Coronary artery (tissue), 2 donors: ENCODE measurements at places on chromosomes 5 and 9.

GRCh38 chr5:121497176-121497575 is 354.5 kb upstream of the FTMT start:
- no peak for DNase-seq

GRCh38 chr5:112625689-112626438 is 111.8 kb upstream of the APC start:
- DNase-seq = no peak

DNA sequence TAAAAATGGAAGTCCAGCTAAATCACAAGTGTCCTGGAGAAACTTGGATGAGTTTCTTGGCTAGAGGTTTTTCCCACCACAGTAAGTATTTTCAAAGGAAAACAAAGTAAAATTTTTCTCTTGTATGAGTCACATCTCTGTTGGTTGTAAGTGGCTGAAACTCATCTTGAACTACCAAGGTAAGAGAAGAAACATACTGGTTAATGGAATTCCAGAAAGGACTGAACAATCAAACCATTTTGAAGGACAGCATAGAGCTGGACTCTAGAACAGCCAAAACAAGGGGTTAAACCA is 102.8 kb upstream of the CDKN2B start:
- DNase-seq = no peak

DNA sequence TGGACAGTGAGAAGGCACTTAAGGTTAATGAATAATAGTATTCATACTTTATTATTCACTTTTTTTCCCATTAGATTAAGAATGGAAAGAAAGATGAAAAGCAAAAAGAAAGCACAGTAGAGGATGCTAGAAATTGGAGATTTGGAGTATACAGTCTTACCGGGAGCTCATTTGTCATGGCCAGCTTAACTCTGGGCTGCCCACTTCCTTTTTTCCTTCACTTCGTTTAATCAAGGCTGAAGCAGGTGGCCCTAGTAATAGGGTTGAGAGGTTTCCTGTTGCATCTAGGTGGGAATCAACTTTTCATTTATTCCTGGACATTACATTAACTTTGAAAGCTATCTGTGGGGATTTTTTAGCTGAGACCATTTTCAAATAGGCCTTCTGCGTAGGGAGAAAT is 57.0 kb upstream of the MEGF10 start:
- DNase-seq = no peak

DNA sequence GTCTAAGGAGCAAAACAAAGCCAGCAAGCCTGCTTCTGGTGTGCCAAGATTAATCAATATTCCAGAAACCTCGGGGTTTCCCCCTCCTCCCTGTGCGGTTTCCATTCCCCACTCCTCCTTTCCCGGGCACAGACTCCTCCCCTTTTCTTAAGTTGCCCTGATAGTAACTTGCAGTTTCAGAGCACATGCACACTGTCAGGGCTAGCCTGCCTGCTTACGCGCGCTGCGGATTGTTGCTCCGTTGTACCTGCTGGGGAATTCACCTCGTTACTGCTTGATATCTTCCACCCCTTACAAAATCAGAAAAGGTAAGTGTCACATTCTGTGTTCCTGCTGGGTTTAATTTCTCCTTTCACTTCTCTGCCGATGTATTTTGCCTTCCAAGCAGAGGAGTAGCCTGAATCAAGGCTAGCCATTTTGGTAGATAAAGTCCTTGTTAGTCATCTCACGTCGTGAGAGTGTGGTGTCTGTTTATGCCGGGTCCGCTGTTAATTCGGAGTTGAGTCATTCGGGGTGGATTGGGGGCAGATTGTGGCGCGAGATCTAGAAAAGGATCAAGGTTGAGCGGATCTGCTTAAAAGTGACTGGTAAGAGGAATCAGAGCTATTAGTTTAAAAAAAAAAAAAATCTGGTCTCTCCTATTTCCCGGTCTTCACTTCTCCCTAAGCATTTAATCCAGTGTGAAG is at the start of gene SLC1A3:
Gene SLC1A3 (plus strand): TSS at position 179 of the 686 bp plus-strand sequence. CDS start 1,818 bp downstream, outside the sequence.
- DNase-seq = no peak

DNA sequence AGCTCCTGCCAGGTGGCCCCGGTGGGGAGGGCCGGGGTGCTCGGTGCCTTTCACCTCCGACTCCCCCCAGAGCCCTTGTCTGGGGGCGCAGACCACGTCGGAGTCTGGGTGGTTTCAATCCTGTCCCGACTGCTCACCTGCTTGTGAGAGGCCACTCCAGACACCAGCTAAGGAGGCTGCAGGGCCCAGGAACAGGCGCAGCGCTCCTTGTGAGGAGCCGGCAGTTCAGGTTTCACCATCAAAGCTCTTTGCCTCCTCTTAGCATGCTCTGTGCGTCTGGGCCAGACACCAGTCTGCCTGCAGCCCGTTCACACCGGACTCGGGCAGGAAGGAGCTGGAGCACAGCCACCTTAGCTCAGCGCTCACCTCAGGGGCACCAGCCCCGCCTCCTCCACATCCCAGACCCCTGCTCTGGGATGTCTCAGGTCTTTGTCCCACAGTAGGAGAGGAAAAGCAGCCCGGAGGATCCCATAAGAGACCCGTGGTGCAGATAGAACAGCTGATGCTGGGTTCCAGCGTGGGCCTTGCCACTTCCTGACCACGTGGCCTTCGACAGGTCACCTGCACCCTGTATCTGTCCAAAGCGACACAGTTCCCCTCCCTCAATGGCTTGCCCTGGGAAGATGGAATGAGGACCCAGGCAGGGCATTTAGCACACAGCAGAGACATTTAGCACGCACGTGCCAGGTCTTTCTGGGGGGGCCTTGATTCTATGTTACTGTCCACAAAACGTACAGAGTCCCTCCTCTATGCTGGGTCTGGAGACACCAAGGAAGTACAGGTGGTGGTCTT is 106.2 kb upstream of the LMX1B start:
- no peak for DNase-seq

DNA sequence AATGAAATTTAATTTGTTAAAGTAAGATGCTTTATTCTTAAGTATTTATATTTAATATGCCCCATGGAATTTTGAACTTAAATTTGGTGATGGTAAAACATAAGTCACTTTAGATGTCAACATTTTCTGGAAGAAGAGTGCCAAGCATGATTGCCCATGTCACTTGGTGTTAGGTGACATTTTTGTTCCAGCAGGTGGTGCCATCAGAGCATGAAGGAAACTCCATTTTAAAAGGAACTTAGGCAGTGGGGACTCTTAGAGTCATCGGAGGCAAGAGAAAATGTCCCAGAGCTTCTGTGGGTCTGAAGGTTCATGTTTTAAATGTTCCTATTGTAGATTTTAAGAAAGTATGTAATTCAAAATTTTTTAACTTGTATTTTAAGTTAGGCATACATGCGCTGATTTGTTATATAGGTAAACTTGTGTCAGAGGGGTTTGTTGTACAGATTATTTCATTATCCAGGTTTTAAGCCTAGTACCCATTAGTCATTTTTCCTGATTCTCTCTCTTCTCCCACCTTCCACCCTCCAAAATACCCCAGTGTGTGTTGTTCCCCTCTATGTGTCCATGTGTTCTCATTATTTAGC is 789.3 kb downstream of the SEMA5A start:
- DNase-seq = no peak

- no peak for DNase-seq
These were observed 428.1 kb downstream of the EFNA5 start for GRCh38 chr5:107242411-107243219.

GRCh38 chr9:113154946-113155345 is 4.1 kb downstream of the SLC31A2 start:
- DNase-seq = no peak
